ENCODE measurements at places on chromosomes 11 and 22. TPM values are rescaled to one million over a fixed set of nuclear protein-coding genes. Genes with fewer than 3 reads are reported as not detected.
A peak's percentile ranks its signal among the peaks of the same experiment; 100 is the strongest.

GRCh38 chr11:112760396-112761059 is 200.7 kb upstream of the NCAM1 start:
- H3K27ac ChIP-seq, result no peak overlapping the region
- H3K4me1 ChIP-seq, result no peaks in the 10 kb centered on the region
- no peak overlapping the region for H3K4me3 ChIP-seq
- no peaks in the 10 kb centered on the region for H3K36me3 ChIP-seq
- no peak for DNase-seq
- no peaks in the 10 kb centered on the region for H3K27me3 ChIP-seq

- no peak overlapping the region for H3K27ac ChIP-seq
- H3K4me3 ChIP-seq, result no peak overlapping the region
- H3K27me3 ChIP-seq, result peaks cover 6% of the 10 kb centered on the region
- H3K36me3 ChIP-seq, result no peaks in the 10 kb centered on the region
- no peak for DNase-seq
These were observed 7.0 kb upstream of the KCNE3 start for GRCh38 chr11:74474316-74474715.

DNA sequence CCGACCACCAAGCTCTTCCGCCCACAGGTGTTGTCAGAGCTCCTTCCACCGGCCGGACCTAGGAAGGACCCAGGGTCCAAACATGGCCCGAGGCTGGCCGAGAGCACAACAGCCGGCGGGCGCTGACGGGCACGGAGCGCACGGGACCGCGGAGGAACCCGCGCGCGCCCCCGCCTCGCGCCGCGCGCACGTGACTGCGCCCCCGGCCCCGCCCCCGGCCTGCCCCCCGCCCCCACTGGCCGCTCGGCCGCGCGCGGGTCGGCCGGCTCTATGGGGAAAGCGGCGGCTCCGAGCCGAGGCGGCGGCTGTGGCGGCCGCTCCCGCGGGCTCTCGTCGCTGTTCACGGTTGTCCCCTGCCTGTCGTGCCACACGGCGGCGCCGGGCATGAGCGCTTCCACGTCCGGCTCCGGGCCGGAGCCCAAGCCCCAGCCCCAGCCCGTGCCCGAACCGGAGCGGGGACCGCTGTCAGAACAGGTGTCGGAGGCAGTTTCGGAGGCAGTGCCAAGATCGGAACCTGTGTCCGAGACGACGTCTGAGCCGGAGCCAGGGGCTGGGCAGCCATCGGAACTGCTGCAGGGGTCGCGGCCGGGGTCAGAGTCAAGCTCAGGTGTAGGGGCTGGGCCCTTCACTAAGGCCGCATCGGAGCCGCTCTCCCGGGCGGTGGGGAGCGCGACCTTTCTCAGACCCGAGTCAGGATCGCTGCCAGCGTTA is at the start of gene OSBP2:
TSS of gene OSBP2 (plus strand) at position 235 of the 711 bp plus-strand sequence. CDS start at position 271, 36 bp downstream.
- no peak within 1 kb of the TSS for H3K27ac ChIP-seq
- DNase-seq, result peak; percentile 93
- peak within 1 kb of the TSS; percentile 76 for H3K4me3 ChIP-seq

DNA sequence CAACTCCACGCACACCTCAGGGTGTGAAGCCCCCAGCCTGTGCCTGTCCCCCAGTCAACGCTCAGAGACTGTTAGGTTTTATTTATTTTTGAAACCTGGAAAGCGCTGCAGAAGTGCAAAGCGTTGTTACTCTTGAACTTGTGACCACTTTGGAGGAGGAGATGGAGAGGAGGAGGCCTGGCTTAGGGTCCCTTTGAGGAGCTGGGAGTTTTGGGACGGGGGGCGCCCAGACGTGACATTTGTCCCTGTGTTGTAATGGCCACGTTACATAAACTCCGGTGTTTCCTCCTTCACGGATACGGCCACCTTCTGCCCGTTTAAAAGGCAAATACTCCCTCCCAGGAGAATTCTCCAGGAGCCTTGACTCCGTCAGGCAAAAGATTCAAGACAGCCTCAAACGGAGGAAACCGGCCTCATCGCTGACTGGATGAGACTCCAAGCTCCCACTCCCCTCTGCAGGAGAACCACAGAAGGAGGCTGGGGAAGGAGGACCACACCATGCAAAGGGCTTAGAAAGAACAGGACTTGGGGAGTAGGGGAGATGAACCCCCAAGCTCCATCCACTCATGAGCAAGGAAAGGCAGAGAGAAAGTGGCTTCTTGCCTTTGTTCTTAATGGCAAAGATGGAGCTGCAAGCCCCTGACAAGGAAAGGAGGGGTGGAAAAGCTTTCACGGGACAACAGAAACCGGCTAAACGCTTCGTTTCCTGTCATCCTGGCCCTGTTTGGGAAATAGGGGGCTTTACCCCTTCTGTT is 630 bp downstream of the PIK3IP1 start:
- peak; percentile 34 for DNase-seq
- H3K27ac ChIP-seq, result peak overlapping the region; percentile 50
- peak overlapping the region; percentile 69 for H3K4me3 ChIP-seq
- H3K36me3 ChIP-seq, result no peaks in the 10 kb centered on the region

Gene TMEM41B
- 19.8 TPM for polyA plus RNA-seq
